ENCODE measurements at places on chromosomes 7 and 10.

DNA sequence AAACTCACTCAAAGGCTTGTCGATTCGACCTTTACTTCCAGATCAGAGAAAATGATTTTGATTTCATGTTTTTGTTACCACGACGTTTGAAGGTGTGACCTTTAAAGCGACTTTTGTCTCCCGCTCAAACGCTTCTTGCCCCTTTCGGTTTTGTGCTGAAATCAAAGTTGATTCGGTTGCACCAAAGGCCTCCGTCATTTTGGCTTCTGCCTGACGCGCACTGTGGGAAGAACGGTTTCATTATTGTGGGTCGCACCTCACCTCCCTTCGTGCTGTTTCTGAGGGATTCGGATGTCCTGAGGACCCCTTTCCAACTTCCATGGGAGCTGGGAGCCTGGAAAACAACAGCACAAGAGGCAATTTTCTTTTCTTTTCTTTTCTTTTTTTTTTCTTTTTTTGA lies 176.9 kb downstream of the DNAJB6 start:
- no peak for DNase-seq

- DNase-seq = peak; percentile 74
Measured at GRCh38 chr10:110802551-110803238, 69.0 kb upstream of the PDCD4 start.

DNA sequence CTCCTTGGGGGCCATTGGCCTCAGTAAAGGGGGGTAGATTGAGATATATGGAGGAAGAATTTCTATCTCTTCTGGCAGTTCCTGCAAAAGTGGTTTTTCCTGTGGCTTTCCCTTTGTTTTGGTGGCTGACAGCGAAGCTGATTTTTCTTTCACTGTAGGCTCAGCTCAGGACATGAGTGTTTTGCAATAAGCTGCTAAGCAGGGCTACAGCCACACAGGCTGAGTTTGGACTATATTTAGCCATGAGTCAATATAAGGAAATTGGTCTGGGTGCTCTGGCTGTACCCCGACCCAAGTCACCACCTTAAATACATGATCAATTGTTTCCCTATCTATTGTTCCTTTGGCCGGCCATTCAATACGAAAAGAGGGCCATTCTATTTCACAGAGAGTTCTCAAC lies 212.7 kb upstream of the KCND2 start:
- no peak for DNase-seq

- no peak for DNase-seq
Measured at GRCh38 chr7:102208826-102209225, 77.8 kb upstream of the SH2B2 start.

DNA sequence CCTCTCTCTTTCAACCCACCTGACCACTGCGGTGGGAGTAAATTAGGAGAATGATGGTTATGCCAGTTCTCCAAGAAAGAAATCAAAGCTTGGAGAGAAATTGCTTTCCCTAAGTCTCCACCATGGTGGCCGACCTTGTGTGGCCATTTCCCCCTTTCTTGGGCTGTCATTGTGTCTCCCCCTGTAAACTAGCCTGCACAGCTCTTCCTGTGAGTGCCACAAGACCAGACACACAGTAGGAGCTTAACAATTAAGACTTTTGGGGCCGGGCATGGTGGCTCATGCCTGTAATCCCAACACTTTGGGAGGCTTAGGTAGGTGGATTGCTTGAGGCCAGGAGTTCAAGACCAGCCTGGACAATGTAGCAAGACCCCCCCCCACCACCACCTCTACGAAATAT lies 18.9 kb upstream of the LIMK1 start:
- no peak for DNase-seq

GRCh38 chr10:132061030-132061429 lies 4.7 kb upstream of the JAKMIP3 start:
- no peak for DNase-seq

DNA sequence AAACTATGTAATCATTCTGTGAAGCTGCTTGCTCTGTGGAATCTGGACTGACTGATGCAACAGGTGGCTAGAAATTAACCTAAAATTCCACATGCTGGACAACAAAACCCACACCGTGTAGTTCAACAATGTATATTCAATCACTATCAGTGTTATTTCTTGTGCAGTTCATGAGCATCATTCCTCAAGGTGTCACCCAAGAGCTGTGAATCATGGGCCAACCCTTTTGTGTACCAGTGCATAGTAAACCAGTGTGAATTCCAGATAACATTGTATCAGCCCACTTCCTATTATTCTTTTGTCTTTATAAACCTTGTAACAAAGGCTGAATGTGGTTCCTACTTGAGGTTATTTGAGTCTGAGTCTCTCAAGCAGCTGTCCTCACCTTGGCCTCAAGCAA lies 905.2 kb upstream of the ZNF722 start:
- no peak for DNase-seq

DNA sequence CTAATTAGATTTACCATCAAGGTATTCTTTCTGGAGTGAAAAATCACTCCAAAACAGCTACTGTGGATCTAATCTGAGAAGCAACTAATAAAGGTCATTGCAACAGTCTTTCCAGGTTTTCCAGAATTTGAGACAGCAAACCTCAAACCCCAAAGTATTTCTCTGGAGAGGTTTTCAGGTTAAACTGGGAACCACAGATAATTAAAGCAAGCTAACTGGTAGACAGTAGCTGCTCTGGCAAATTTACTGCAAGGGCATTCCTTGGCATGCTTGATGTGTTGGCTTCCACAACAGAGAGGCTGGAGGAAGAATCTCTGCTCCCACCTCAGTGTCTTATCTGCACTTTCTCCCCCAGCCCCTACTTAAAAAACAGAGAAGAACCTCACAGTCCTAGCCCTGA lies 140.0 kb upstream of the NRBF2 start:
- DNase-seq = no peak

DNA sequence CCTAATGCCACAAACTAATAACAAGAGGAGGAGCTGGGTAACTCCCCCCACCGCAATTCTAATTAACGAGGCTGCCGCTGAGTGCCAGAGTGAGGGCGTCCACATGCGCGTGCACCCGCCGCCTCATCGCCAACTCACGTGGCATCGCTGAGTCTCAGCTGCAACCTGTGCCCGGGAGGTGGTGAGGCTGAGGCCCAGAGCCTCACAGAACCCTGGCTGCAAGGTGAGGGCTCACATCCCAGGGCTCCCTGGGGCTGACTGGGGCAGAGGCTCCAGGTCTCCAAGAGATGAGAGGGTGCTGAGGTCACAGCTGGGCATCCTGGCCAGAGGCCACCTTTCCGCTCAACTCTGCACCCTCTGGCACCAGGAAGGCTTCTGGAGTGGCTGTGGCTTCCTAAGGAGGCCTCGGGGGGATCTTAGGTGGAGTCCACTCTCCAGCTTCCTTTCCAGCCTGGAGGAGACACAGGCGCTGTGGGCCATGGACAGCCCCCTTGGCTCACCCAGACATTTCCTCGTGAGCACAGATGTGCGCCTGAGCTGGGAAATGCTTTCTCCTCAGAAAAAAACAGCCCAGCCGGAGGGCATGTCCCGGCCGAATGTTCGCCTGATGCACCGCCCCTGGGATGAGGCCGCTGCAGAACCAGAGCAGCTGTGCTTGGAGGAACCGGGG lies 242.6 kb downstream of the MAD1L1 start:
- no peak for DNase-seq

DNA sequence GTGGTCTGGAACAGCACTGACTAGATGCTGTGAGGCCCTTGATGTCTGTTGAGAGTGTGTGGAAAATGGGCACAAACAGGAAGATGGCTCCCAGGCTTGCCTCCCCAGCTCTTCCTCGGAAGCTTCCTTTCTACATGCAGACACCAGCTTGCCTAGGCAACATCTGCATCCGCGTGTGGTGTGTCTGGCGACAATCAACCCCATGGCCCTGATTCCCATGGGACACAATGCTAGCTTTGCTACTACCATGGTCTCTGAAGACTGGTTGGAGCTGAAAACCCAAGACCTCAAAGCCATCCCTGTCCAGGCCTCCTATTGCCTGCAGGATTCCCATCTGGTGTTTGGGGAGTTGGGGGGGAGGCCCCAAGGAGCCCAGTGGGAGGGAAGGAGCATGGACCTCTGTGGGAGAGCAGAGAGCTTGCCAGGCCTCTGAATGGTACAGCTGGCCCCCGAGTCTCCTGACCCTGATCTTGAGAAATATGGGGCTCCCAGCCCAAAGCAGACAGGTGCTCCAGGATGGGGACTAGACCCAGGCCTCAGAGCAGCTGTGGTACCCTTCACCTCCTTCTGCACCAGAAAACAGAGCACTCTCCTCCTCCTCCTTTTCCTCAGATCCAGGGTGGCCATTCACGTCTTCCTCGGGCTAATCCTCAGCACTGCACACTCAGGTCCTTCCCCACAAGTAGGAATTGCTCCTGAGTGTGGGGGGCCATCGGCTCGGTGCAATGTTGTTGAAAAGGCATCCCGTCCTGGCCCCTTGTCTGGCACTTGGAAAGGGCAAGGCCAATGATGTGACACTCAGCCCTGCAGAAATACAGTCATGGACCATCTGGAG lies 57.6 kb downstream of the ARHGAP22 start:
- DNase-seq = no peak

- no peak for DNase-seq
Measured at GRCh38 chr7:157548691-157549303, 212.0 kb downstream of the DNAJB6 start.

GRCh38 chr7:109479388-109479787 lies 909.7 kb downstream of the DNAJB9 start:
- DNase-seq = no peak

DNA sequence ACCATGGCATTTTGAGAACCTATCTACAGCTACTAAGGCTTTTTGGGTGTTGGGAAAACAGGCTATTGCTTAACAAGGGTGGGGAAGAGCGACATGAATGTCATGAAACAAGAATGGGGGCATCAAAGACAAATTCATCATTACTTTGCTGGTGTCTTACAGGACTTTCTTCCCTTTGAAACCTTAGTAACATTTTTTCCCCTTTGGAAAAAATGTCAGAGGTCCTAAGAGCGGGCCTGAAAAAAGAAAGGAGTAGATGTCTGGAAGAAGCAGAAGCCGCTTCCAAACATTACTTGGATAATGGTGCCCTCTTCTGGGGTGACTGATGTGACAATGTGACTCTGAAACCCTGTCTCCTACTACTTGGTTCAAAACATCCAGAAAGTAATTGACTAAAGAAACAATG lies 3.8 kb upstream of the DDX50 start:
- DNase-seq = peak; percentile 4

- DNase-seq = no peak
Measured at GRCh38 chr10:72541337-72541736, 84.5 kb downstream of the MICU1 start.

DNA sequence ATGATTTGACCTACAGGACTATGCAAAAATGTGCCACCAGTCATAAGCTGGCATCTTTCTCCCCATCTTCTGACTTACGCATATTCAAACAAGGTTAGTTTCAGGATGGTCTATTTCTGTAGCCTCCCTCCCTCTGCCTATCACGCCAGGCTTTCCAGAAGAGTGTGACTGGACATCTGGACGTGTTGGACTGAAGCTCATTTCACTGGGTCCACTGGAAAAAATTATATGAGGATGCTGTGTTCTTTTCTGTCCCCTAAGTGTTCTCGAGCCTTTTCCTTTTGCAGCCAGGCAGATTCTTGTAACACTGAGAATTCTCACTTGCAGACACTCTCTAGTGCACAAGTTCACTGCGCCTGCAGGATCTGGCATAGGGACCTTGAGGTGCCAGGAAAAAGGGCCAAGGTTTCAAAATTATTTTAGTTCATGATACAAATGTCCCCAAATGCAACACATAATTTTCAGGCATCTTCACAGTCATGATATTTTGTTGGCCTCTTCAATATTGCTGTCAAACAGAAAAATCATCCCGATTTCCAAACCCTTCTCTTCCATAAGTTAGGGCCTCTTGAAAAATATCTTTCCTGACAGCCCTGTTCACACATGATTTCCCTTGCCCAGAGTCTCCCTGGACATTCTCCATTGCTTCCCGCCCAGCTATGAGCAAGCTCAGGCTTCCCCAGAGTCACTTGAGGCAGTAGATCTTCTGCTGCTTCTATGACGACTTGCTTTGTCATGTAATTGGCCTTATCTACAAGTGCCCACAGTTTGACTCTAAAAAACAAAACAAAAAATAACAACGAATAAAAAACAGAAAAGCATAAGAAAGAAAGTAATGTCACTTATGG lies 170.4 kb downstream of the BMPER start:
- DNase-seq = no peak

DNA sequence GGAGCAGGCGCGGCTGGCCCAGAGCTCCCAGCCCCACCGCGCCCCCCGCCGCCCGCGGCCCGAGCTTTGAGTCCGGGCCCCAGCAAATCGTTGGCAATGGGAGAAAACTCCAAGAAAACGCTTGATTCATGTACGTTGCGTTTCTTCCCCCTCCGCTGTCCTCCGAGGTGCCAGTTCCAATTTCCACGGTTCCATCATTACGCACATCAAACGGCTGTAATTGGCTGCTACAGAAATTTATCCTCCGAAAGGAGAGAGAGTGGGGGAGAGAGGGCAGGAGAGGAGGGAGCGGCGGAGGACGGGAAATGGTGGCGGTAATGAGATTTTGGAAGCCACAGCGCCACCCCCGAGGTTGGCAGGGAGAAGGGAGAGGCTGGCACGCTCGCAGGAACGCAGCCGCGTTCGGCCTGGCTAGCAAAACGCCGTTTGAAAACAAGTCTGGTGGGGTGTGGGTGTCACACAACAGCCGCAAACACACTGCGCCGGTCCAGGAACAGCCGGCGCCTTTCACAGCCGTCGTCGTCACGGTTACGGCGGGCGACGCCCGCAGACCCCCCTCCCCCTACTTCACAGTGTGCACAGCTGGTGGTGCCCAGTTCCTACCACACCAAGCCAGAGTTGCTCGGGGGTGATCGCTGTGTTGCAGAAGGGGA lies 57.5 kb downstream of the UNCX start:
- no peak for DNase-seq

DNA sequence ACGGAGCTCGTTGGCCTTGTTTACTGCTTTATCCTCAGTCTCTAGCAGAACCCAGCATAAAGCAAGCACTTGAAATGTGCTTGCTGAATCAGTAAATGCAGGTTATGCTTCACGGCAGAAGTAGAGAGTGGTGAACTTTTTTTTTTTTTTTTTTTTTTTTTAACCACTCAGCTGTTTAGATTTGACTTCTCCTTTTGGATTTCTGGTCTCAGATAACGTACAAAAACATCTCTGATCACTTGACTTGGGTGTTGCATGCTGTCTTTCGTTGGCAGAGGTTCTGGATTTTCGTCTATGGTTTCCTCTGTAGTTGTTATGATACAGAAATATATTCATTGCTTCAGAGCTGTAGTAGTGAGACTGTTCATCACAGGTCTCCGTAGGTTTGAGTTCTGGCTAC lies 242.5 kb upstream of the HABP2 start:
- DNase-seq = no peak

DNA sequence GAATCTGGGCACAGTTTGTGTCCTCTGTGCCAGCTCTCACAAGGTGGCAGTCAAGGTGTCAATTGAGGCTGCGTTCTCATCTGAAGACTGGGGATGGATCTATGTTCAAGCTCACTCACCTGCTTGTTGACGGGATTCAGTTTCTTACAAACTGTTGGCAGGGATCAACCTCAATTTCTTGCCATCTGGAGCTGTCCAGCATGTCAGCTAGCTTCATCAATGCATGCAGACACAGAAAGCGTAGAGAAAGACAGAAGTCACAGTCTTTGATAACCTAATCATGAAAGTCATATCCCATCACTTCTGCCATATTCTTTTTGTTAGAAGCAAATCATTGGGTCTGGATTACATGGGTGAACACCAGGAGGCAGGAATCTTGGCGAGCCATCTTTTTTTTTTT lies 32.0 kb upstream of the WAPL start:
- DNase-seq = no peak
